Aorta (tissue), 5 donors: ENCODE measurements at places on chromosomes 7 and 10. TPM values are rescaled to one million over a fixed set of nuclear protein-coding genes. Genes with fewer than 3 reads are reported as not detected.

The GPR146 gene
- total RNA-seq, result 17.4 TPM

- DNase-seq, result no peak
Measured at GRCh38 chr7:27098578-27099451, 3.0 kb upstream of the HOXA1 start.

DNA sequence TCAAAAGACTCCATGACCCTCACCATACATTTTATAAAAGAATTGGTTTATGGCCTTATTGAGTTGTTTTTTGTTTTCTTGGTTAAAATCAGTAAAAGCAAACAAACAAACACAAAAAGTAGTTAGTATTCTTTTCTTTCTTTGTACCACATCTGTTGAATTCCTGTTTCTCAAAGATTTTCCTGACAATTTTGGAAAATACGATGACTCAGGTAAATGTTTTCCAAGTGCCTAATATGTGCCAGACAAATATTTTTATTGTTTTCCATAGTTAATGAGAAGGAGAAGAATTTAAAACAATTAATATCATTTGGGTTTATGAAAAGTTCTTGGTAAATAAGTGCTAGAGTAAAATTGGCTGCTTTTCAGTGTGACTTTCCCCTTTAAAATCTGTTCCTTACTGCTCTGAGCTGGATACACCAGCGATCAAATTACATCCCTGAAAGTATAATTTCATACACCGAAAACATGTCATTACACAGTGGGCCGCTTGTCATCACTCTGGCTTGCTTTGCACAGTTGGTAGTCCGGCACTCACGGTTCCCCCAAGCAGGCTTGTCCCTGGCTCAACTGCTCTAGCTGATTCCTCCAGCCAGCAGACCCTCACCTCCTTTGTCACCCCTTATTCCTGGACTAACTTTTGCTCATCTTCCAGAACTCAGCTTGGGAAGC, 80.5 kb downstream of the TBXAS1 start:
- no peak for DNase-seq

- no peak for DNase-seq
Measured at GRCh38 chr7:130902755-130903357, 168.8 kb upstream of the KLF14 start.

The PRSS58 gene
- total RNA-seq, result not detected

DNA sequence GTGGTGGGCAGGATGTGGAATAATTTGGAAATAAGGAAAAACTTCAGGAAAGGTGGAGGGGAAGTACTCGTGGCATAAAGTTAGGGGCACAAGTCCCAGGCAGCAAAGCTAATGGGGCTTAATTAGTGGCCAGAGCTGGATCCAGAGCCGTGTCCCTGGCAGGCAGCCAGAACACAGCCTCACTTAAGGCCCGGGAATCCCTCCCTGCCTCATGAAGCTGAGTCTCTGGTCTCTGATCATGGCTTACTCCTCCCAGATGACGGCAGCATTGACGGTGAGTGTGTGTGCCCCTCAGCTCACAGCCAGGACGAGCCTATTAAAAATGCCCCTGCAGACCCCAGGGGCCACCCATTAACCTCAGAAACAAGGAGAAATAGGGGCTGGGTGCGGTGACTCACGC, 48.2 kb upstream of the NPTX2 start:
- DNase-seq, result no peak

The GARIN1A gene
- total RNA-seq, result 7.4 TPM

The KIAA1217 gene
- 15.9 TPM for total RNA-seq

DNA sequence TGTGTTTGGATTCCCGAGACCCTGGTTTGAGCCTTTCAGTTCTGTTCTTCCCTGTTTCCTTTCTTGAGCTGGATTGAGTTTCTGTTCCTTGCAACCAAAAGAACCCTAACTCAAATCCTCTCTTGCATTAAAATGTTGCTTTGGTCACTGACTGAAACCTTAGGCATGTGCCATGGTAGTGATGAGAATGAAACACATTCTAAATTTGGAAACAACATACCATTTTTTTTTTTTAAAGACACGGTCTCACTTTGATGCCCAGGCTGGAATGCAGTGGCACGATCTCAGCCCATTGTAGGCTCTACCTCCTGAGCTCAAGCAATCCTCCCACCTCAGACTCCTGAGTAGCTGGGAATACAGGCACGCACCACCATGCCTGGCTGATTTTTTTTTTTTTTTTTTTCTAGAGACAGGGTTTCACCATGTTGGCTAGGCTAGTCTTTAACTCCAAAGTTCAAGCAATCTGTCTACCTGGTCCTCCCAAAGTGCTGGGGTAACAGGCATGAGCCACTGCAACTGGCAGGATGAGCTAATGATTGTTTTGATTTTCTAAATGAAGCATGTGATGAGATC, 8.4 kb downstream of the THAP5 start:
- no peak for DNase-seq

GRCh38 chr7:105656922-105657521, 75.7 kb upstream of the EFCAB10 start:
- DNase-seq, result no peak

DNA sequence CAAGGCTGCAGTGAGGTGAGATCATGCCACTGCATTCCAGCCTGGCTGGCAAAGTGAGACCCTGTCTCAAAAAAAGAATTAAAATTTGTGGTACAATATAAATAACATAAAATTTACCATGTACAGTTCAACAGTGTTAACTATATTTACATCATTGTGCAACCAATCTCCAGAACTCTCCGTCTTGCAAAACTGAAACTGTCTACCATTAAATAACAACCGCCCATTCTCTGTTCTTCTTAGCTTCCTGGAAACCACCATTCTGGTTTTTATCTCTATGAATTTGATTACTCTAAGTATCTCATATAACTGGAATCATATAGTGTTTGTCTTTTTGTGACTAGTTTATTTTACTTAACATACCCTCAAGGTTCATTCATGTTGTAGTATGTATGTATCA, 167.6 kb downstream of the AUTS2 start:
- no peak for DNase-seq

DNA sequence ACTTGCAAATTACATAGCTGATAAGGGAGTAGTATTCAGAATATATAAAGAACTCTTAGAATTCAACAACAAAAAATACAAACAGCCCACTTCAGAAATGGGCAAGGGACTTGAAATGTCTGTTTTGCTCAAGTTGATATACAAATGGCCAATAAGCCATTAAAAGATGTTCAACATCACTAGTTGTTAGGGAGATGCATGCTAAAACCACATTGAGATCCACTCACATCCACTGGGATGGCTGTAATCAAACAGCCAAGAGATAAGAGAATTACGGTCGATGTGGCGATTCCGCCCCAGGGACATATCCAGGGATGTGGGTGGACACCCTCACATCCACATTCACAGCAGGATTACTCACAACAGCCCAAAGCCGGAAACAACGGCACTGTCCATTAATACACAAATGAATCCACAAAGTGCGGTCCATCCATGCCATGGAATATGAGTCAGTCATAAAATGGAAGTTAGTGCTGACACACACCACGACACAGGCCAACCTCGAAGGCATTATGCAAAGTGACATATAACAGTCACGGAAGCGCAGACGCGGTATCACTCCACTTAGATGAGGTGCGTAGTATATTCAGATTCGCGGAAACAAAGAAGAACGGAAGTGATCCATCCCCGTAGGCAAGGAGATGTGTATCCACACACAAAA, 227.8 kb downstream of the DNAJB6 start:
- peak; percentile 19 for DNase-seq

DNA sequence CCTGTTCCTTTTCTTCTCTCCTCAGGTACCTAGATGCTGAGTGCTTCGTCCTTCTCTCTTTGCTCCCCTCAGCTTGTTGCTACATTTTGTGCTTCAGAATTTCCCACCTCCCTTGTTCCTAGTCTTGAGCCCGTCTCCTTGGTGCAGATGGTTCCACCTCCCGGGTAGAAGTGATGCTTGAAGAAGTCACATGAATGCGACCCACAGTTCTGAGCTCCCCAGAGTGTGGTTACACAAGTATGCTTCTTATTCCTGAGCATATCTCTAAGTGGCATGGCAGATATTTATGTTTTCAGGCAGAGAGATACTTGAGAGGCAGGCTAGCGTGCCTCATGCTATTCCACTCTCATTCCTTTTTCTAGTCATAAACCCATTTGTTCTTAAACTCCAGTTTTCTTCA, 34.0 kb downstream of the INPP5F start:
- no peak for DNase-seq

The C10orf105 gene
- total RNA-seq, result 0.36 TPM

The LIPA gene
- 55.5 TPM for total RNA-seq

DNA sequence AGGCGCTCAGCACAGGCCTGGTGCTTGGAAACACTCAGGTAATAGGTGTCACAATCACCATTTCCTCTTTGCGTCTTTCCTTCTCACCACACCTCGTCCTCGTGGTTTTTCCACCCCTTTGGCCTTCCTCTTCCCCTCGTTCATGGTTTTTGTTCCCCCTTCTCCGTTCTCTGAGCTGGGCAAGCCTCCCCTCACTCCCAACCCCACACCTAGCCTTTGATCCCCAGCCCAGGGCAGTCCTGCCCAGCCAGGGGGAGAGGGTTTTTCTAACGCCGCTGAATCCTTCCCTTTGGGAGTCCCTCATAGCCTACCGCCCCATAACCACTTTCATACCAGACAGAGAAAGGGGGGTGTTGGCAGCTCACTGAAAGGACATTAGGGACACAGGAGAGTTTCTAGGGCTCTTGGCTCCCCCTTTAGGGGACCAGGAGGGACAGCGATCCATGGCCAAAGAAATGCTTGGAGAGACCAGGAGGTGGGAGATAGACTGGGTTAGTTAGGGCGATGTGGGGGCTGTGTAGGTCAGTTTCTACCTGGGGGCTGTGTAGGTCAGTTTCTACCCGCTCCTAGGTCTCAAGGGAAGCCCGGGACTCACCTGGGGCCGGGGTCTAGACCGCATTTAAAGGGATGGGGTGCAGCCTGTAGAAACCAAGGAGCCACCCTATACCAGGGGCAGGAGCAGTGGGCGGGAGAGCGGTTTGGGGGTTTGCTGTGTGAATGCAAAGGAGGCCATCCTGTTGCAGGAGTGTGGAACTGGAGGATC, 1.4 kb downstream of the EPHB4 start:
- no peak for DNase-seq

- DNase-seq, result no peak
Measured at GRCh38 chr7:5637415-5637814, 144.0 kb downstream of the RNF216 start.

The PNLIPRP1 gene
- total RNA-seq, result 1.4 TPM

The MALRD1 gene
- total RNA-seq, result 2.4 TPM

DNA sequence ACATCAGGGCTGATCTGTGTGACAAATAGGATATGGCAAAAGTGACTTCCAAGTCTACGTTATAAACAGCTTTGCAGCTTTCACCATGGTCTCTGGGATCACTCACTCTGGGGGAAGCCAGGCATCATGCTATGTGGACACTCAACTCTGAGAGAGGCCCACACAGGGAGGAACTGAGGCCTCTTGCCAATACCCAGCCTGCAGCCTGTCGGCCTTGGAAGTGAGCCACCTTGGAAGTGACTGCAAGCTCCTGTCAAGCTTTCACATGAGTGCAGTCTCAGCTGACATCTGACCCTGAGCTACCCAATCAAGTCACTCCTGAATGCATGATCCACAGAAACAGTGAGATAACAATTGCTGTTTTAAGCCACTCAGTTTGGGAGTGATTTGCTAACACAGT, 56.5 kb downstream of the MMRN2 start:
- DNase-seq, result no peak

GRCh38 chr10:71742301-71743088, 22.9 kb upstream of the C10orf105 start:
- DNase-seq, result no peak

DNA sequence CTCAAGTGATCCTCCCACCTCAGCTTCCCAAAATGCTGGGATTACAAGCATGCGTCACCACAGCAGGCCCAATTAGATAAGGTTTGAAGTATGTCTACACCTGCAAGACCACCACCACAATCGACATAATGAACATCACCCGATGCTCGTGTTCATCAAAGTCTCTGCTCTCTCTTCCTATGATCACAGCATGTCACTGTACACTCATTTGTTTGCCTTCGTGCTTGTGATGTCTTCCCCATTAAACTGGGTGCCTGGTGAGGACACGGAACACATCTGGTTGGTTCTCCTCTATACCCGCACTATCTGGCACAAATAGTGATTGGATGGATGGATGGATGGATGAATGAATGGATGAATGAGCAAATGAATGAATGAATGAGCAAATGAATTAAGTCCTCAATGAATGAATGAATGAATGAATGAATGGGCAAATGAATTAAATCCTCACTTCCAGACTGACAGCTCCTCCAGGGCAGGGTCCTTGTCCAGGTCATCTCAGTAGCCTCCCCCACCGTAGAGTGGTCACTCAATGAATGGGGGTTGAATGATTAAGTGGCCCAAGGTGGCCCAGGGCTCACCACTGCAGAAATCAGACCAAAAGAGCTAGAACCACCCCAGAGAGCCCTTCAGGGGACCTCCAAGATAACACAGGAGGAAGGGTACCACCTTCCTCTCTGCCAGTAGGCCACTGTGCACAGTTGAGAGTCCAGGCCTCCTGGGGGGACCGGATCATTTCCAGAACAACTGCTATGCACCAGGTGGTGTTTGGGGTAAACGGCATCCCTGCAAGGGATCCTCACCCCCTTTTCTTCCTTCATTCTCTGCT, 101.9 kb upstream of the TNRC18 start:
- no peak for DNase-seq

DNA sequence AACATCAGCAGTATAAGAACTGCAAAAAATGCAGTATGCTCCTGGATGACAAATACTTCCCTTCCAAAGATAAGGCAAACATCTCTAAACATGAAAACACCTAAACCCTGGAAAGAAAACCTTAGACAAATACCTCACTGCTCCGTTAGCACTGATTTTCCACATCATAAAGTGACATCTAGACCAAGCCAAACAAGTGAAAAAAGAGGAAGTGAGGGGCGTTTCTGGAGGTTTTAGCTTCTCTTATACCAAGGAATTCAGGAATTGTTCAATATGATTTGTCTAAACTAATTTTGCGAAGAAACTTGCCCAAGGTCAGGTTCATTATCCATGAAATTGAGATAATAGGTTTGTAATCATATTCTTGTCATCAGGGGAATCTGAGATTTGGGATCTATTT, 279.7 kb downstream of the ADRA2A start:
- no peak for DNase-seq

GRCh38 chr7:68573271-68574005, 1024.8 kb upstream of the AUTS2 start:
- DNase-seq, result no peak

The RARRES2 gene
- 121 TPM for total RNA-seq

DNA sequence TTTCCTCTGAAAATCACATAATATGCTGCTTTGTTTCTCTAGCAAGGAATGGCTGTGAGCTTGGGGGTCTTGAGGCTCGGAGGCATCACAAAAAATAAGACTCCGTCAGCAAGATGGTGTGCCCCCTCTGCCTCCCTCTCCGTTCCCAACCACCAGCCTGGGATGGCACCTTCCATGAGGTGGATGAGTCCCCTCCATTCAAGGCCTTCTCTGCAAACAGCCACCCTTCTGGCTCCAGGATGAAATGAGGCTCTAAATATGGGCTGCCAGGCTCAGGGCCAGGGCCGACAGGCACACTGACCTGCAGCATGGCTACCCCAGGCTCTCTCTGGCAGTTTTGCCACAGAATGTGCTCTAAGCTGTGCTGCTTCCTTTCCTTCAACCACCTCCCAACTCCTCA, 521.5 kb downstream of the PTPRN2 start:
- peak; percentile 48 for DNase-seq

The FBXO24 gene
- total RNA-seq, result not detected

The SHOC2 gene
- total RNA-seq, result 68.4 TPM
